ENCODE measurements at places on chromosomes 5 and 9.

DNA sequence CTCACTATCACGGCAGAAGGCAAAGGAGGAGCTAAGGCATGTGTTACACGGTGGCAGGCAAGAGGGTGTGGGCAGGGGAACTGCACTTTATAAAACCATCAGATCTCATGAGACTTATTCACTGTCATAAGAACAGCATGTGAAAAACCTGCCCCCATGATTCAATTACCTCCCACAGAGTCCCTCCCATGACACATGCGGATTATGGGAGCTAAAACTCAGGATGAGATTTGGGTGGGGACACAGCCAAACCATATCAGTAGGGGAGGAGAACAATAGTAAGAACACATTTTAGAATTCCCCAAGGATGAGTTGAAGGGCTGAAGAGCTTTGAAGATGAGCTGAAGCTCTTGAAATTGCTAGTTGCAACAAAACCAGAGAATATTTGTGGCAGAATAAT is 287.9 kb downstream of the SMARCA2 start:
- no peak for DNase-seq

GRCh38 chr9:96686638-96687335 is 31.7 kb upstream of the PRXL2C start:
- DNase-seq: peak; percentile 62

DNA sequence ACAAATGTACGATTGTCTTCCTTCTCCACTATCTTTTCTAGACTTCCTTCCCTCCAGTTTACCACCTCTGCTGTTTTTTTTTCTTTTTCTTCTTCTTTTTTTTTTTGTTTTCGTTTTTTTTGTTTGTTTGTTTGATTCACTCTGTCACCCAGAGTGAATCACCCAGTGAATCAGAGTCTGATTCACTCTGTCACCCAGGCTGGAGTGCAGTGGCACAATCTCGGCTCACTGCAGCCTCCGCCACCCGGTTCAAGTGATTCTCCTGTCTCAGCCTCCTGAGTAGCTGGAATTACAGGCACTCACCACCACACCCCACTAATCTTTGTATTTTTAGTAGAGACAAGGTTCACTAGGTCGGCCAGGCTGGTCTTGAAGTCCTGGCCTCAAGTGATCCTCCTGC is 375.7 kb downstream of the NTRK2 start:
- no peak for DNase-seq

DNA sequence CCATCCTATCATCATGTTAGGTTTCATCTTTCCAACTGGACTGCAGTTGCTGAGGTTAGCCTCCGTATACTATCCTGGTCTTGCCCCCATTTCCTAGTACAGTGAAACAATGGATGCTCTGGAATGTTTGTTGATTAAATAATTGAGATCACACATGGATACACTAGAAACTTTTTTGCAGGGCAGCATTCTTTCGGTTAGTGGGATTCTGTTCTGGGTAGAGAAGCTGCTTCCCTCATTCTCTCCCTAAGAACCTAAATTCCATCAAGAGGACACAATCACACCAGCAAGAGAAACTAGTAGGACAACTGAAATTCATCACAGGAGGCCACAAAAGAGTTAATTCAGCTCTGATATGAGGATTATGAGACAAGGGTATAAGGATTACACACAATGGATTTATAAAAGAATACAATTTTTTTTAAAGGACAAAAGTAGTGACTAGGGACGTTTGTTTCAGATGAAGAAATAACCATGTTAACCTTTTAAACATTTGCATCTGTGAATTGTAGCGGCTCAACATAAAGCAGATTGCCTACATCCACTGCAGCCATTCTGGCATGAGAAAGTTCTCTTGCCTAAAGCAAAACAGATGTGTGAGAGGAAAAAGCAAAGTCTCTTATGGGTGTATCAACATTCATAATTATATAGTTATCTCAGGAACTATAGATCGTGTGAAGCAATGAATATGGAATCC is 162.7 kb upstream of the LHFPL2 start:
- no peak for DNase-seq

DNA sequence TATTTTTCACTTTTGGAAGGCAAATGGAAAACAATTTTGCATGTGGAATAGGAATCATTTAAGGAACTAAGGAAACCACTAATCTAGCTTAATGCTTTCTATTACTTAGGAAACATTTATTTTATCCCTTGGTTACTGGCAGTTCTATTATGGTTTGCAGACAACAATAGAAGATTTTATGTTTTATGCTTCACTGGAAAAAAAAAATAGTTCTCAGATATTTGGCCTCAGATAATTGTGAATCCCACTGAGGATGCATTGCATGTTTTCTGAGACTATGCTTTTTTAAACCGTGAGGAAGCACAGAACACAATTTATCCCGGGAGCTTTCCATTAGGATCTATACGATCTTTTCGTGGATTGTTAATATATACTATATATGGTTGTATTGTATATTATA is 356.9 kb downstream of the CSNK1G3 start:
- DNase-seq: no peak

DNA sequence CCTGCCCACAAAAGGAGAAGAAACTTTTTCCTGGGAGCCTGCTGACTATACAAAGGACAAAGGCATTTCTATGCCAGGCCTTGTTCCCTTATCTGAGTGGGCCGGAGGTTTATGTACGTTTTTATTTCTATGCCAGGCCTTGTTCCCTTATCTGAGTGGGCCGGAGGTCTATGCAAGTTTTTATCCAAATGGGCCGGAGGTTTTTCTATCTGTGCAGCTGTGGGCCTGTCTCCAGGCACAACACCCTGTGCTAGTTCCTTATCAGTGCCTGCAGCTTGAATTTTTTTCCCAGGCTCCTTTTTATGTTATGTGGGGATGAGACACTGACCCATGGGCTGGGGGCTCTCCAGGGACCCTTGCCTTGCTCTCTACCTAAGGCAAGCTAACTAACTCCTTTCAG is 5.5 kb downstream of the SLC25A2 start:
- DNase-seq: no peak

DNA sequence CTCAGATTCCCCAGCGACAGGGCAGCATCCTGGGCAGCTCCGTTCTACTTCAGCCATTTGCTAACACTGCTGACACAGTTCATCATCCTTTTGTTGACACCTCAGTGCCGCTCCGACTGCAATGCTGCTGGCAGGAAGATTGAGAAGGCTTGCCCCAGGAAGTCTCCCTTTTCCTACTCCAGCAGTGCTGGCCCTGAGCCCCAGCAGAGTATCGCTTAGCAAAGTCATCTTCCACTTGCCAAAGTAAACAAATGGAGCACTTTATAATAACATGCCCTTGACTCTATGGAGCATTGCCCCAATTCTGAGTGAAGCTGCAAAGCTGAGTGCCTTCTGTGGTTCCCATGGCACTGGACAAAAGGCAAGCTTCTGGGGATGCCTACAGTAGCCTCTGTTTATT is 32.2 kb downstream of the PRLR start:
- no peak for DNase-seq

GRCh38 chr5:178274781-178275537 is 42.4 kb upstream of the PHYKPL start:
- no peak for DNase-seq
